ENCODE measurements at places on chromosomes 6 and 20.

- no peak for DNase-seq
Observed at GRCh38 chr20:36147690-36148089, 6.8 kb upstream of the EPB41L1 start.

- no peak for DNase-seq
Observed at GRCh38 chr20:38000293-38000692, 33.0 kb downstream of the TTI1 start.

DNA sequence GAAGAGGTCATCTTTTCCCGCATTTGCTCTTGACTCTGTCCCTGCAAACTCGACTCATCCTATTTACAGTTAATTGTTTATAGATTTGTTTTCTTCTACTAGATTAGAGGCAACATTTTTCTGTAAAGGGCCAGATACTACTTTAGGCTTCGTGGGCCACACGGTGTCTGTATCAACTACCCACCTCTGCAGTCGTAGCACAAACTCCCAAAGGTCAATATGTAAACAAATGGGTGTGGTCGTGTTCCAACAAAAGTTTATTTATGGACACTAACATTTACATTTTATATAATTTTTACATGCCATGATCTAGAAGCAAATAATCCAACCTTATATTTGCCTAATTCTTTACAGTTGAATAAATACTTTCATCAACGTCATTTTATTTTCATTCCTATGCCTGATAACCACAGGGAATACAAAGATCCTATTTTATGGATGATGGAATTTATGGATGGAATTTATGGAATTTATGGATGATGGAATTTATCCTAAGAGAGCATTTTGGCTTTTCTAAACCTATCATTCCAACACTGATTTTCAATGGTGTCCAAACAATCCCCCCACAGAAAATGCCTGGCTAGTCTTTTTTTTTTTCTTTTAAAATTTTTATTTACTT is 232.8 kb downstream of the MYLK4 start:
- DNase-seq, result no peak

DNA sequence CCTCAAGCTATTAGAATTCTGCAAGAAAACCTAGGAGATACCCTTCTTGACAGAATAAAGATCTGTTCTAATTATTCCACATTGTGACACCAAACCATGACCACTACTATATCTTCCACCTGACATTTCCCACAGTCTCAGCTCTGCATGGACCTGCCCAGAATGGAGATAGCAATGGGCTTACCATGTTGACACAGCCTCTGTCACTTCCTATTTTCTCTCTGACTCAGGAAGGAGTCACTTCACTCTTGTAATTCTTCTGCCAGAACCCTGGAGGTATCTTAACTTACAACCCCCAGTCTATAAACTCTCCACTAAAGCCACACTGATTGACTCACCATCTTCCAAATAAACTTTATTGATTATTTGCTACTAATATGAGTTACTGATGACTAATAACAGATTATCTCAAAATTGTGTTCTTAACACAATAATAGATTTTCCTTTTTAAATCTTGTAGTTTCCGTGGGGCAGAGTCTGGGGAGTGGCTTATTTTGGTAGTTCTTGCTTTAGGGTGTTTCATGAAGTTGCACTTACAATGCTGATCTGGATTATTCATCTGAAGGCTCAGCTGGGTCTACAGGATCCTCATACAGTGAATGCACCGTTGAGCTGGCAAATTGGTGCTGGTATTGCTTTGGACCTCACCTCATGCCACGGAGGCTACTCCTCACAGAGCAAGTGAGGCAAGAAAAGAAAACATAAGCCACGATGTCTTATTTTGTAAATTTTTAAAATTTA is 869.9 kb downstream of the KIF16B start:
- no peak for DNase-seq

DNA sequence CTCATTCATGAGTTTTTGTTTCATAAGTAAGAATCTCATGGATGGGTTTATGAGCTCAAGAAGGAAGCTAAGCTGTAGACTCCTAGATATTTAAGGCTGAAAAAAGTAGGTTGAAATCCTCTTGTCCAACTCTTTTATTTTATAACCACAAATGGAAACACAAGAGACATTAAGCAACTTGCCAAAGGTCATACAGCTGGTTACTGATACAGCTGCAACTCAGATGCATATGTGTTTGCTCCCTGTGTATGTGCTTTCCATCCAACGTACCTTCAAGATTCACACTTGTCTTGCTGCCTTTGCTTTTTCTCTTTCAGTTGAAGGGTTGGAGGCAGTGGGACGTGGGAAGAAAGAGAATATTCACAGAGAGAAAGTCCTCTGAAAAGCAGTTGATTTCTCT is 153.5 kb upstream of the STMND1 start:
- no peak for DNase-seq

- DNase-seq, result no peak
Observed at GRCh38 chr6:50602292-50602691, 111.0 kb upstream of the TFAP2D start.

DNA sequence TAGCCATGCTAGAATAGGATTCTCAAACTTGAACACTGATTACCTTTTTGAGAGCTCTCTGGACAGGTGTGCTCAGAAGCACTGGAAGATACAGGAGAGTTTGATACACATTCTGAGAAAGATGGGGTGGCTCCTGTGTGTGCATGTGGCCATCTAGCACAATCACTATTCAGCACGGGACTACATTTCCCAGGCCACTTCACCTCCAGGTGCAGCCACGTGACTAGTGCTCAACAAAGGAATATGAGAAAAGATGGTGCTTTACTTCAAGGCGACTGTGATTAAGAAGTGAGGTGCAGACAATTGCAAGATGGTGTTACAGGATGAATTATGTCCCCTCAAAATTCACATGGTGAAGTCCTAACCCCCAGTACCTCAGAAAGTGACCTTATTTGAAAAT is 103.8 kb downstream of the BACH2 start:
- DNase-seq, result no peak

GRCh38 chr6:138821519-138821918 is 25.6 kb downstream of the ECT2L start:
- no peak for DNase-seq

DNA sequence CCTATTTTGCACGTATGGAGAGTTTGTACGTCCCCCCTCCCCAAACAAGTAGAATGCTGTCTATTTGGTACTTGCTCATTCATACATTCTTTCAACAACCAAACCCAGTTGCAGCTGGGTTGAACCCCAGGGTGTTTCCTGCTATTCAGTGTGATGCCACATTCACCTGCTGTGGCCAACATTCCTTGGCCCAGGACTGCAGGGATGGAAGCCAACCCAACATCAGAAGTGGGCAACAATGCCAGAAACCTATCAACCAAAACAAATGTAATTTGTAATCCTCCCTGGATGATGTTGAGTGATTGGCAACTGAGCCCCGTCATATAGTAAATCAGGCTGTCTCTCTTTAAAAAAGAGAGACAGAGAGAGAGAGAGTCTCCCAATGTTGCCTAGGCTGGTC is 8.9 kb downstream of the NT5E start:
- no peak for DNase-seq

DNA sequence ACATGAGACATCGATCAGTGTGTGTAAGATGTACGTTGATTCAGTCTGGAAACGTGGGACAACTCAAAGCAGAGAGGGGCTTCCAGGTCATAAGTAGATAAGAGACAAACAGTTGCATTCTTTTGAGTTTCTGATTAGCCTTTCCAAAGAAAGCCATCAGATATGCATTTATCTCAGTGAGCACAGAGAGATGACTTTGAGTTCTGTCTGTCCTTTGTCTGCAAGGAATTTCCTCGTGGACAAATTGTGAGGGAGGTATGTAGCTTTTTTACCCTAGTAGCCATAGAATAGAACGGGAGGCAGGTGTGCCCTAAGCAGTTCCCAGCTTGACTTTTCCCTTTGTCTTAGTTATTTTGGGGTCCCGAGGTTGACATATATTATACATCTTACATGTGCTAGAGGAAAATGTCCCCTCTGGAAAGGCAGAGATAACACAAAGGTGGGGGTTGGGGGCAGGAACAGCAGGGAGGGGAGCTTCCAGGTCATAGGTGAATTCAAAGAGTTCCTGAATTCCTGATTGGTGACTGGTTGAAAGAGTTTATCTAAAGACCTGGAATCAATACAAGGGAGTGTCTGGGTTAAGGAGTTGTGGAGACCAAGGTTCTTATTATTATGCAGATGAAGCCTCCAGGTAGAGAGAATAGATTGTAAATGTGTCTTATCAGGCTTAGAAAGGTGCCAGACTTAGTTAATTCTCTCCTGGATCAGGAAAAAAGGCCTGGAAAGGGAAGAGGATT is 237.0 kb downstream of the NFATC2 start:
- DNase-seq, result no peak

DNA sequence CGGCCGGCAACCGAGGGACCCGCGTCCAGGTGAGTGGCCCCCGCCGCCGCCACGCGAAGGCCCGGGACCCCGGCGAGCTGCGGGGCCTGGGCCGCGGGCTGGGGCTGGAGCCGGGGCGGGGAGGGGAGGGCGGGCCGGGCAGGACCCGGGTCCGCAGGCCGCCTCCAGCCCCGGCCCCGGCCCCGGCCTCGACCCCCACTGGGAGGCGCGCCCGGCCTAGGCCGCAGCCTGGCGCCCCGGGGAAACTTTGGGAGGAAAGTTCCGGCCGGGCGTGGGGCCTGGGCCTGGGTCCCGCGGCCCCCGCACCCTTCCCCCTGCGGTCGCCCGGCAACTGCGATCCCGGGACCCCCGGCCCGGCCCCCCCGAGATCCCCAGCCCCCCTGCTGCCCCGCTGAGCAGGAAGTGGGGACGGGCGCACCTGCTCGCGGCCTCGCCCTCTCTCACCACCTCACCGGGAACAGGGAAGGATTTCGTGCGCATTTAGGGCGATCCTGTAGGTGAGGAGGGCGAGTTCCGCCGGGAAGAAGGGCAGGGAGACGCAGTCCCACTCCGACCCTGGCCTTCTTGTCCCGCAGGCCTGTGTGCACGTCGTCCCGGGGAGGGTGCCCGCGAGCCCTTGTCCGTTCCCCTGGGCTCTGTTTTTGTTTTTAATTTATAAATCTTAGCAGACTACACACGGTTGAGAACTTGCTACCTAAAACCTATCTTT is 402 bp downstream of the OSBPL2 start:
- DNase-seq, result no peak

- no peak for DNase-seq
Observed at GRCh38 chr6:64817525-64817924, 889.5 kb downstream of the EYS start.

DNA sequence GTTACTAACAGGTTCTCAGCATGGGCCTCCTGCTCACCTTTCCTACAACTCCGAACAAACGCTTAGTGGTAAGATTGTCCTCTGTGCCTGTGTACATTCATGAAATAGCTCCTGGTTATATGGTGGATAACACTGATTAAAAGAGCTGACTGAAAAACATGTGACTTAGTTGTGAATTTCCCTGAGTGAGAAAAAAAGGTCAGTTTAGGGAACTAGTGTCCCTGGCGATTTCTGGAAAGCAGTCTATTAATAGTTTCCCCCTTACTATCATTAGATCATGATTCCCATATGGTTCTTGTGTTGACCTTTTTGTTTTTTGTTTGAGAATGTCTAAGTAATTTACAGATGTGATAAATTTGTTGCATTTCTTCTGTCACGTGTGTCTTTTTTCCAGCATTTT is 15.6 kb downstream of the SNRPC start:
- no peak for DNase-seq

DNA sequence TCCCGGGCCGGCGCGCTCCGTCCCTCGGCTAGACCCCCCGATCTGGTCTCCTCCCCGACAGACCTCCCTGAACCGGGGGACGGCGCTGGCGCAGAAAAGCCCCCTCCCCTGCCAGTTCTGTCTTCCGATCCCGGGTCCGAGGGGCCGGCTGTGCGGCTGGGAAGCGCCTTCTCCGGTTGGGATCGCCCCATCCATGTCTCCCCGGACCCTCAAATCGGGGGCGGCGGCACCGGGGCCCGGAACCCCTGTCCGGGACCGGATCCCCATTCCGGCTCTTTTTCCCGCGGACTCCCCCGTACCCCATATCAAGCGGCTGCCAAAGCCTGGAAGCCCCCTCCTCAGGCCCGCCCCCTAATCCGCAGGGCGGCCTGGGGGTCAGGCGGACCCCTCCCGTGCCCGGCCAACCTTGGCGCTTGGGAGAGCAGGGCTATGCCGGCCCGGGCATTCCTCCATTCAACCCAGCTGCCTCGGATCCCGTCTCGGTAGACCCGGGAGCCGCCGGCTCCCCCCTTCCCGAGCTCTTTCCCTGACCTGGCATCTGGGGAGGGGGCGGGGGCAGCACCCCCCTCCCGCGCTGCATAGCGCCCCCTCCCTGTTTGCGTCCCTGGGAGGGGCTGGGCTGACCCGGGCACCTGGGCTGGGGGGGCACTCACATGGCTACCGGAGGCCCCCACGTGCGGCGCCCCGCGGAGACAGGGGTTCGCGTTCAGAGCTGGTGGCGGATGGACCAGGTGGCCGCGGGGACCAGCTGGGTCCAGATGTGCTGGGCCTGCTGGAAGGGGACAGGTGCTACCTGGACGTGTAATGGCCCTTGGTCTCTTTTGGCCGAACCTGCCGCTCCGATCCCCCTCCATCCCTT is 643 bp downstream of the DLGAP4 start:
- no peak for DNase-seq
